ENCODE measurements at places on chromosomes 5 and 9.

GRCh38 chr5:117131048-117131679 is 556.5 kb upstream of the SEMA6A start:
- no peak for DNase-seq

DNA sequence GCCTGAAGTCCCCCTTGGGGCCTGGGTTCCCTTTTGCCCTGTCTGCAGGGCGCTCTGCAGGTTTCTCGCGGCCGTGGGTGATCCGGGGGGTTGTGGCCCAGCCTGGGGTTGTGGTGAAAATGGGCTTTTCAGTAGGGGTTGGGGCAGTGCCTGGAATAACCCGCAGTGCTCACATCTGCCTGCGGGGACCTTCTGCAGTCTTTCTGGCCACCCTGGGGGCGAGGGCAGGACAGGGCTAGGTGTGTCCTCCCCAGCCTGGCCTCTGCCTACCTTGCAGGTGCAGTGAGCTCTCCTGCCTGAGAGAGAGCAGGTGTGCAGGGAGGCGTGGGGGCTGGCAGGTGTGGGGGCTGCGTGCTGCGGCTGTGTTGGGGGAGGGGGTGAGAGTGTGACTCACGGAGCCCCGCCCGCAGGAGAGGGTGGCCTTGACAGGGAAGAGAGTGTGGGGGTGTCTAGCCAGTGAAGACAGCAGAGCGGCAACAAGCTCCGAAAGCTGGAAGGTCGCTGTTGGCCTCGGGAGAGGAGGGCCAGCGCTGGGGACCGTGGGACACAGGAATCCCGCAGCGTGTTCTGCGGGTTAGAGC is 131.4 kb downstream of the MRPL36 start:
- DNase-seq = peak; percentile 27

DNA sequence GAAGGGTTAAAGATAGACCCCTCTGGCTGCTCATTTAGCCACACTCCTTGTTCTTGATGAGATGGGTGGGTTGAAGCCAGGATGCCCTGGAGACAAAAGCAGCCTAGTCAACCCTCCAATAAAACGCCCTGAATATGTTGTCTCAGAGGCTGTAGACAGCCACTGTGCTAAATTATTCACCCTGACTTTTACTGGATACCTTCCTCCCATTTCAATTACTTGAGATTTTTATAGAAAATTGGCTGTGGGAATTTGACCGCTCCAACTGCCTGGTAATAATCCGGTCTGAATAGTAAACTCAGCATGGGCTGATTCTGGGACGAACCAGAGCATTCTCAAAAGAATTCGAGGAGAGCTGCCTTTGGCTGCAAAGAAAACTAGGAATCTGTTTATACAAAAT is 104.2 kb downstream of the SNX18 start:
- DNase-seq = no peak

- no peak for DNase-seq
These were observed 38.0 kb downstream of the RAPGEF1 start for GRCh38 chr9:131701789-131702337.

- DNase-seq = no peak
These were observed 76.0 kb downstream of the PDE4D start for GRCh38 chr5:59817536-59817935.

- DNase-seq = no peak
These were observed 28.9 kb downstream of the OXCT1 start for GRCh38 chr5:41841325-41841724.

GRCh38 chr9:27029186-27029585 is 23.7 kb upstream of the LRRC19 start:
- DNase-seq = no peak

GRCh38 chr9:98943682-98944056 is at the start of gene COL15A1:
TSS of gene COL15A1 (plus strand) at chr9:98943907. CDS start at chr9:98944062, 155 bp downstream.
- no peak for DNase-seq

- no peak for DNase-seq
These were observed 10.1 kb upstream of the C1QTNF3 start for GRCh38 chr5:34053133-34053532.

DNA sequence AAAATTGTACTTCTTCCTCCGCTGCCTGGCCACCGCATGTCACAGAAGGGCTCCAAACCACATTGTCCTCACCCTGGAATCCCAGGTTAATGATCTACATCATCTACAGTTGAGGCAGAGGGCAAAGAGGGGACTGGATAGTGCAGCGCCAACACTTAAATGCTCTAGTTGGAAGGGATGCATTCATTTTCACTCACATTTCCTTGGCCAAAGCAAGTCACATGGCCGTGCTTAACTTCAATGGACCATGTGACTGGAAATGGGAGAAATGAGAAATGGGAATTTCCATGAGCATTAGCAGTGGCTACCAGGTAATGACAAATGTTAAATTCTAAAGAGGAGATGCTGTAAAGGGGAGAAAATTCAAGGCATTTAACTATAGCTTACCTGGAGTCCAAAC is 13.3 kb upstream of the GNAQ start:
- no peak for DNase-seq

DNA sequence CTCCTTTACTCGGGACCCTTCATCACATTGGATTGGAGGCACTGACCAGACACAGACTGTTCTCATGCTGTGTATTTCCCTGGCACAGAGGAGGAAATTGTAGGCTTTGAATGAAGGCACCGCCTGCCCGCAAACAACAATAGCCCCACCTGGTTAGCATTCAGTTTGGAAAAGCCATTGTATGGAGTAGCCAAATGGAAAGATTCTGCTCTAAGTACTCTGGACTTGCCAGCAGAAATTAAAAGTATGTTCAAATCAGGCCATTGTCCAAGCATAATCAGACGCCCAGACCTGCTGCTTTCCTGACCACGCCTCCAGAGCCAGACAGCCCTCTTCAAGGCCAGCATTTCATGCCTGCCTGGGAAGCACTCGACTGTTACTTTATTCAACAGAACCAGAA is 8.0 kb upstream of the SEMA4D start:
- DNase-seq = no peak

GRCh38 chr5:110050640-110051345 is 361.1 kb downstream of the MAN2A1 start:
- DNase-seq = no peak

- no peak for DNase-seq
These were observed 59.8 kb upstream of the BARX1 start for GRCh38 chr9:94014920-94015319.

- DNase-seq = no peak
These were observed 187.6 kb upstream of the TNC start for GRCh38 chr9:115305543-115305942.

GRCh38 chr5:22542340-22542739 is 310.8 kb downstream of the CDH12 start:
- no peak for DNase-seq

DNA sequence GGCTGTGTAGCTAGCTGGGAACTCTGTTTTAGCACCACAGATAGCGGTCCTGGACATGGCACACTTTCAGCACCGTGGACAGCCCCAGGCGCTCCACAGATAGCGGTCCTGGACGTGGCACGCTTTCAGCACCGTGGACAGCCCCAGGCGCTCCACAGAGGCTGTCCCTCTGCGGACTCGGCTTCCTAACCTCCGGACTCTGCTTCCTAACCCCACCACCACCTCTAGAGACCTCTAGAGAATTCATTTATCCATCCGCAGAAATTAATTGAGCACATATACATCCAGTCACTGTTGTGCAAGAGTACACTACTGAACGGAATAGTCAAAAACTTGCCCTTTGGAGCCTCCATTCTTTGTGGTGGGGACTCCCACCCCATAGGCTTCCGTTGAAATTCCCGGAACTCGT is 27.4 kb downstream of the UNC5A start:
- peak; percentile 14 for DNase-seq

DNA sequence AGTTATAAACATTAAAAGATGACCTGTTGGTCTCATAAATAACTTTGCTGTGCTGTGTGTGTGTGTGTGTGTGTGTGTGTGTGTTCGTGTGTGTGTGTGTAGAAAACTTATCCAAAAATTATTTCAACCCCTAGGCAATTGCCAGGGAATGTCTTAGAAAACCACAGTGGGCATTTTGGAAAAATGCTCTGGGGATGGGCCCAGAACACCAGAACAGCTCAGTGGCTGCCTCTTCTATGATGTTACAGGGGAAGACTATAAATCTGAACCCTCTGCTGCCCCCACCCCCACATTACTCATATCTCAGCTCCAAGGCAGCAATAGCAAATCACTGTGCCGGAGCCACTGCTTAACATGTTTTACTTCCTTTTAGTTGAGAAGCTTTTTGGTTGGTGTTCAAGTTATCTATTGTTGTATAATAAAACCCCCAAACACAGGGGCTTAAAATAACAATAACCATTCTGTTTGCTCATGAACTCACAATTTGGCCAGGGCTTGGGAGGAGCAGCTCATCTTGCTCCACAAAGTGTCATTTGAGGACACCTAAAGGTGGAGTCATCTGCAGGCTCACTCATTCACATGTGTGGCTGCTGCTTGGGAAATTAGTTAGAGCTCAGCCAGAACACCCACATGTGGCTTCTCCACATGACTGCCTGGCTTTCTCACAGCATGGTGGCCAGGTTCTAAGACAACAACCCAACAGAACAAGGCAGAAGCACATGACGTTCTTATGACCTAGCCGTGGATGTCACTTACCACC is 40.4 kb downstream of the ACTBL2 start:
- DNase-seq = no peak

DNA sequence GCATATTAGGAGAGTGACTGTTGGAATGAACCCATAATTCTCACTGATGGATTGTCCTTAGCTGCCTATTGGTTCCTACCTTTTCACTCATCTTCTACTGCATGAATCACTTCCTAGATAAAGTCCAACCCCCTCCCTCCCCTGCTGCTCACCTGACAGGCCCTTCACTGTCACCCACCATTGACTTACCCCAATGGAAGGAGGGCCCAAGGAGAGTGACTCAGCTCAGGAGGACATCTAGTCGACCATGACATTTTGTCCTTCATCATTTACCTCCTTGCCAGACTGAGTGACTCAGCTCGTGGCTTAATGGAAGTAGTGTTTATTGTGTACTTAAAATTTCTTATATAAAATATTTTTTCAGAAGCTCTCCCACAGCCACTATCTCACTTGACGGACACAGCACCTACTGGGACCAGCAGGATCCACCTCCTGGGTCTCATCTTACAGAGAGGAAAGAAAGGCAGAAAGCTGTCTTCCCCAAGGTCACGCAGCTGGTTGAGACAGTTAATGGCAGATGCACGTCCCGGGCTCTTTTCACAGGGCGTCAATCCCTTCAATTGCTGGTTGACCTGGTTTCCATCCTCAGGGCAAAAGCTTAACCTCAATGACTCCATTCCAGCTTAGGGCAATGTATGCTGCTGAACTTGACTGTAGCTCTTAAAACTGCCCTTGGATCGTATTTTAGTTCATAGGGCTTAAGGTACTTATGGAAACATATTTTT is 142.3 kb downstream of the MARCHF11 start:
- DNase-seq = no peak

DNA sequence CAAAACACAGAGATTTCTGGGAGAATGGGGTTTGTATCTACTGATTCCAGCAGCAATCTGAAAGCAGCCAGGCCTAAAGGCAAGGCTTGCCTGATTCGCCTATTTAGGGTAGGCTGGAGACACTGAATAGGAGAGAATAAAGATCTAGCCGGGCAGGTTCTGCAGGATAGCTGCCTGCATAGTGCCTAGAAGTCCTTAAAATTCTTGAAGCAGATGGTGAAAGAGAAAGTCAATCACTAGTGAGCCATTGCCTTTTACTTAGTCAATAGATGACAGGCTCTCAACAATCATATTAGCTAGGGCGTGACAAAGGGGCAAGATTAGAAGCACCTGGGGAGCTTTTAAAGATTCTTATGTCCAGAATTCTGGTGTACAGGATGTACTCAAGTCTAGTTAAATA is 522.7 kb downstream of the HTR1A start:
- no peak for DNase-seq

DNA sequence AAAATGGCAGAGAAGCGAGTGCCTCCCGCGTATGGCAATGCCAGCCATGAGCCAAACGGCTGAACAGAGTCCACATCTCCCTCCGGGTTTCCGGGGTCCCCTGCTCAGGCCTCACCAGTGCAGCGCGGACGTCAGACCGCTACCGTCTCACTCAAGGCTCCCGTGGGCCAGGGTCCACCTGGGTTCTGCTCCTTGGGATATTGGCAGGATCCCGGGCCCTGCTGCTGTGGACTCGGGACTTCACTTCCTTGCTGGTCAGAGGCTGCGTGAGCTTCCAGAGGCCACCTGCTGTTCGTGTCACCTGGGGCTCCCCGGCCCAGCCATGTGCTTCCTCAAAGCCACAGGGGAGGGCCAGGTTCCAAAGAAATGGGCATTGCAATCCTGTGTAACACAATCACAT is 38.4 kb upstream of the CLPTM1L start:
- DNase-seq = no peak

- no peak for DNase-seq
These were observed 75.4 kb downstream of the NUDT12 start for GRCh38 chr5:103487218-103487617.

DNA sequence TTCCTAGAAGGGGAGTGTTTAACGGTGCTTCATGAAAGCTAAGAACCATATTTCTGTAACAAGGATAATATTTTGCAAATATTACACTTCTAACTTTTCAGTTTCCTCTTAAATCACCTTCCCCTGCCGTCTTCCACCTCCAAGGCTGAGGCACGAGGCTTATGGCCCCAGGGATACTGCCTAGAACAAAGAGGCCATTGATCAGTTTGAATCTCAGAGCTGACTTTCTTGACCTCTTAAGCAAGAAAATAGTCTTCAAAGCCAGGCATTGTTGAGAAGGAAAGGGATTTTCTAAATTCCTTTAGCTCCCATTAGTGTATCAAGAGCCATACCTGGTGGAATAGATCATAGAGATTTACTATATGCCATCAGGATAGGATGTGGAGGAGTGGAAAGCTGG is 566.2 kb downstream of the BNC2 start:
- no peak for DNase-seq

- no peak for DNase-seq
These were observed 379.9 kb upstream of the DMAC1 start for GRCh38 chr9:8179381-8180053.

GRCh38 chr9:121362813-121363621 is 7.0 kb downstream of the STOM start:
- no peak for DNase-seq

- DNase-seq = no peak
These were observed 986 bp downstream of the PLPP1 start for GRCh38 chr5:55533521-55534435.

DNA sequence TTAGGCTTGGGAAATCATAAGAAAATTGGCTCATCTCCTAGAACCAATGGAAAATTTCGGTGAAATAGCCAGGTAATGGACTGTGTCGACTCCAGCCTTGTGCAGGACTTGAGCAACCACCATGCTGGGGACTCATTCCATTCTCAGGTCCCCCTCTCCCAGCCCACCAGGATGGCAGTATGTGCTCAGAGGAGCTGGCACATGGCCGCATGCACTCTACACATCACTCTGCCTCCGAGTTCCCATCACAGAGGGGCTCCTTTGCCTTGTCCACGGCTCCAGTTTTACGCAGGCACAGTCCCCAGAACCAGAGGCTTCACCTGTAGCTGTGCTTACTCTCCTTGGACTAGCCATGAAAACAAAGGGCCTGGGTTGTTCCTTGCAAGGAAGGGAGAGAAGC is 149.3 kb downstream of the PAX5 start:
- DNase-seq = no peak

GRCh38 chr9:27109621-27110020 is 596 bp downstream of the TEK start:
- DNase-seq = no peak

GRCh38 chr9:75504721-75505120 is 385.8 kb upstream of the PCSK5 start:
- no peak for DNase-seq
